Activated CD4-positive, alpha-beta T cell treated with anti-CD3 and anti-CD28 coated beads, Interleukin-2, amount 50 U/mL, for 16 hours (primary cell): ENCODE measurements at places on chromosomes 5 and 9.

- no peak for DNase-seq
Observed at GRCh38 chr5:56715986-56716385, 99.4 kb upstream of the MAP3K1 start.

- no peak for DNase-seq
Observed at GRCh38 chr9:116234081-116234480, 80.5 kb downstream of the PAPPA start.

DNA sequence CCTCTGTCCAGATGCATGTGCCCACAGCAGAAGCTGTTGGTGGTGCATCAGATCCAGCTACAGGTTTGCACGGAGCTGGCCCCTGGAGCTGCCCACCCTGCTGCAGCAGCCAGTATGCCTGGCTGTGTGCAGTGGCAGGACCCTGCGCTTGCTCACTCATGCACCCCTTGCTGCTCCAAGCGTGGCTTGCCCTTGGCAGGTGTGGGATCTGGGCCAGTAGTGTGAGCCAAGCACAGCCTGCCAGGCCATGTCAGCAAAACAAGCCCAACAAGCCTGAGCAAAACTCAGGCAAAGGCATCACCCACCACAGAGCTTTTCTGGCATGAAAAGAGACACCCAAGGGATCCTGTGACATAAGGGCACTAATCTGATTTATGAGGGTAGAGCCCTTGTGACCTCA is 18.3 kb upstream of the ECPAS start:
- no peak for DNase-seq

DNA sequence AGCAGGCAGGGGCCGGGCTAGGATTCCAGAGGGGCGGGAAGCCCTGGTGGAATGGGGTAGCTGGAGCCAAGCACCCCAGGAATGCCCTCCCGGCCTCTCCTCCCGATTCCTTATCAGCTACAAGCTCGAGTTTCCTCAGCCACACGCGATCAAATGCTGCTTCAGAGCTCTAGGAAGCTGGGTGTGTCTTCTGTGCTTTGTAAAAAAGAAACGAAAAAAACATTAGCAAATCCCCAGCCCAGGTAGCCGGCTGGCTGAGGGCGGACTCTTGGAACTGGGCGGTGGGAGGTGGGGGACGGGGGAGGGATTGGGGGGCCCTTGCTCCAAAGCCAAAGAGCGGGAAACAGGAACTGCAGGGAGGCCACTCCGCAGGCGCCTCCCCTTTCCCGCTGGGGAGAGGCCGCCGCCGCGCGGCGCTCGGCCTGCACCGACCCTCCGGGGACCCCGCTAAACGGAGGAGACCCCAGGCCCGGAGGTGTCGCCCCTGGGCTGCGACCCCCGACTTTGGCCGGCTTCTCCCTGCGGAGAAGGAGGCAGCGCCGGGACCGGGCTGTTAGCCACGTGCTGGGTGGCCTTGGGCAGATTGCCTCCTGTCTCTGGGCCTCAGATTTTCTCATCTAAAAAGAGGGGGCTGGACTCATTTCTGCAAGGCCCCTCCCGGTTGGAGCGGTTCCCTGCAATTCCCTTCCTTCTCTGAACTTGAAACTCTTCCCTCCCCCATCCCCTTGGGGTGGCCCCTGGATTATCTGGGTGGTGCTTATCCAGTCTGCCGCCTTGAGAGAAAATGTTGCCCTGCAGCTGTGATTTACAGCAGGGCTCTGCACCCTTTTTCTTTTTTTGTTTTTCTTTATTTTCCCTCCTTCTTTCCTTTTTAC is 40.9 kb upstream of the FABP6 start:
- no peak for DNase-seq

DNA sequence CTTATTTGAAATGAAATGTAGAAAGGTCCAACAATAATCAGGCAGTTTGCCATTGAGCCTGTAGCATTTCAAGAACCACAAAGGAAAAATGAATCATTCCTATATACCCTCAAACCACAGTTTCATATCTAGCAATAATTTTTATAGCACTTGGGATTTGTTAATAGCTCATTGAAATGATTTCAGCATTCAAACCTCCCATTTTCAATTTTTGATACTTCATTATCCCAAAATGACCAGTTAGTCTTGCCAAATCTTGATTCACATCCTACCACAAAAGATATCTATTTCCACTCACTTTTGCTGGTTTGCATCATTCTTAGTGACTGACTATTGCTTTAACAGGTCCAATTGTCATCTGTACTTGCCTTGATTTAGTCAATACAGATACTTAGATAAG is 790.1 kb downstream of the TLE1 start:
- DNase-seq = no peak

- DNase-seq = no peak
Observed at GRCh38 chr9:128556926-128557634, 4.7 kb downstream of the SPTAN1 start.

DNA sequence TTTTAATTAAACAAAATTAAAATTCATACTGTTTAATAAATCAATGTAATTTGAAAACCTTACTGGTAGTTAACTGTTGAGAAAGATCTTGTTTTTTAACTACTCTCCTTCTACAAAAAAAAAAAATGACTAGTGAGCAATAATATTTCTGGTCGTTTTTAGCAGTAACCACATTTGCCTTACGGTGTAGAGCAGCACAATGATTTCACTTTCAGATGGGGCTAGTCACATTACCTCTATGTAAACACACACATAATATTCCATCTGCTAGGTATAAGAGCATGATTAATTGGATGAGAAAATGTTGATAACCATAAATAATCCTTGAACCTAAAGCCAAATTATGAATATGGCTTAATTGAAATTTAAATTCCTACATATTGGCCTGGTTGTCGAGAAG is 198.1 kb downstream of the CHSY3 start:
- no peak for DNase-seq

DNA sequence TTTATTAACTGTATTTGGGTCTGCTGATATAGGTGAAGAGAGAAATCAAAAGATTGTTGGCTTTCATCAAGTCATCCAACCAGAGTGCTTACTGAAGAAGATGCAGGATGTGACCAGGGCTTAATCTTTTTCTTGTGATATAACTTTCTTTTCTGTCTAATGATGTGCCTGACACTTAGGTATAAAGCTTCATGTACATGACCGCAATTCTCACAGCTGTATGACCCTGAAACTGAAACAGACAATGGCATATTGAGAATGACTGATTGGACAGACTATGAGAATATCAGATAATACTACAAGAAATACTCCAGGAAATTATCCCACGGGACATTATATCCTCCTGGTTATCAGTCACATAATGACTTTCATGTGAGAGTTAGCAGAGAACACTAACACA is 32.5 kb upstream of the FAM174A start:
- no peak for DNase-seq

DNA sequence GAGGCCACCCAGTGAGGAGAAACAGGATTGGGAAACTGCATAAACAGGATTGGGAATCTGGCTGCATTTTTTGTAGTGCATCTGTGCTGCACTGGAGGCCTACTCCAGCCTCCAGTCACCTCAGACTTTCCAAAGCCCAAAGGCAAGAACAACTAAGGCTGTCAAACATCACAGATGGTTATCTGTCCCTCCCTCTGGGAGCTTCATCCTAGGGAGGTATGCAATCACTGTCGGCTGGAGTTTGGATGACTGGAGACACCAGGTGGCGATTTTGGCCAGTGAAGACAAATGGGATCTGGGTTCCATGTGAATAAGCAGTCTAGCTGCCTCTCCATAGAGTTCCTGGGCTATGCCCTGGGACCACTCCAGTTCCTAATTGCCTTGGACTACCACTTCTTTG is 9.3 kb upstream of the SPINK13 start:
- no peak for DNase-seq

DNA sequence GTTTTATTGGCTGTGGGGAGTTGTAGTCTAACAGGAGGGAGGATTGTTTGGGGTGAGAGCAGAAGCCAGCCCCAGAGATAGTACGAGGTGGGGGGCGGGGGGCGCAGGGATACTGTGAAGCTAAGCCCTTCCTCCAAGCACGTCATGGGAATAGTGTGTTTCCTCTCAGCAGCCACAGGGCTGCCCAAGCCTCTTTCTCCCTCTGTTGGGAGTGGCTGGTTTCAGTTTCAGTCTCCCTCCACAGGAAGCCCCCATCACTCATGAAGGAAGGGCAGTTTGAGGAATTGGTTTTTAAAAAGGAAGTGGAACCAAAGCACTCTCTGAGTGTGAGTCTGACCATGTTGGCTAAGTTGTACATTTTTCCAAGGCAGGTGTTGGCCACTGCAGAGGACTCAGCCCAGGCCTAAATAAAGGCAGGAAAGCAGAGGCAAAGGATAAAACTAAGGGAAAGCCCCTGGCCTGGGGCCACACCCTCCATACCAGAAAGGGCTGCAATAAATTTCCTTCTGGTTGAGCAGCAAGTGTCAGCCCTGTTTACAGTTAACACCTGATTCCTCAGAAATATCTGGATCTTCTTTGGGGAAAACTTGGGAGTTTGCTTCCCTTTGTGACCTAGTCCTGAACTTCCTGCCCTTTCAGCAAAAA is 3.2 kb downstream of the RAB24 start:
- peak; percentile 75 for DNase-seq

GRCh38 chr5:72324189-72324825 is 4.1 kb downstream of the PTCD2 start:
- DNase-seq = no peak

DNA sequence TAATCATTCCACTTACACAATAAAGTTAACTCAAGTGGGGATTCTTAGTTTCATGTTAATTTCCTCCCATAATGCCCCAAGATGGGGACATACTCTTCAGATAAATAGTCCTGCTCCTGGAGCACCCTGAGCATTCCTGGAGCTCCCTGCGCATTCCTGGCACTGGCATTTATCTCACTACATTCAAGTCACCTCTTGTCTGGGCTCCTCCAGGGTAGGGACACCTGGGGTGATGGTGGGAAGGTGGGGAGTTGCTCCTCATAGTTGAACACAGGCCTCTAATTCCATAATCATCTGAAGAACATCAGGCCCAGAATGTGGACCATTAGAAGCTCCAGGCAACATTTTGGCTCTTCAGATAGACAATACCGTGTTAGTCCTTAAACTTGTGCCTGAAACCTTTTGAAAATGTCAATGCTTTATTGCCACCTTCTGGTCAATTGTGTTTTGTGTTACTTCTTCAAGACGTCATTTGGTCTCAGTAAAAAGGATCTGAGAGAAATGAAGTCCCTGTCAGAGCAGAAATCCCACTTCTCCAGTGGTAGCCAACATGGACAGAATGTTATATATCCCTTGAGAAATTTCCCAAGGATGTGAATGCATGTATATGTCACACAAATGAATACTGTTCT is 14.2 kb upstream of the AGGF1 start:
- DNase-seq = peak; percentile 39

DNA sequence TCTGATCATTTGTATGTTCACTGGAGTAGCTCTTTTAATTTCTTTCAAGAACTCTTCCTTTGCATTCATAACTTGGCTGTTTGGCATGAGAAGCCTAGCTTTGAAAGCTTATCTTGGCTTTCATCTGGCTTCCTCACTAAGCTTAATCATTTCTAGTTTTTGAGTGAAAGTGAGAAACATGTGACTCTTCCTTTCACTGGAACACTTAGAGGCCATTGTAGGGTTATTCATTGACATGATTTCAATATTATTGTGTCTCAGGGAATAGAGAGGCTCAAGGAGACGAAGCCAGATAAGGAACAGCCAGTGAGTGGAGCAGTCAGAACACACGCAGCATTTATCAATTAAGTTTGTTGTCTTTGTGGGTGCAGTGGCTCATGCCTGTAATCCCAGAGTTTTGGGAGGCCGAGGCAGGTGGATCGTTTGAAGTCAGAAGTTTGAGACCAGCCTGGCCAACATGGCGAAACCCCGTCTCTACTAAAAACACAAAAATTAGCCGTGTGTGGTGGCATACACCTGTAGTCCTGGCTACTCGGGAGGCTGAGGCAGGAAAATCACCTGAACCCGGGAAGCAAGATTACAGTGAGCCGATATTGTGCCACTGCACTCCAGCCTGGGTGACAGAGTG is 98.3 kb downstream of the UGCG start:
- DNase-seq = peak; percentile 82

GRCh38 chr9:124079176-124079925 is 67.8 kb downstream of the LHX2 start:
- no peak for DNase-seq

DNA sequence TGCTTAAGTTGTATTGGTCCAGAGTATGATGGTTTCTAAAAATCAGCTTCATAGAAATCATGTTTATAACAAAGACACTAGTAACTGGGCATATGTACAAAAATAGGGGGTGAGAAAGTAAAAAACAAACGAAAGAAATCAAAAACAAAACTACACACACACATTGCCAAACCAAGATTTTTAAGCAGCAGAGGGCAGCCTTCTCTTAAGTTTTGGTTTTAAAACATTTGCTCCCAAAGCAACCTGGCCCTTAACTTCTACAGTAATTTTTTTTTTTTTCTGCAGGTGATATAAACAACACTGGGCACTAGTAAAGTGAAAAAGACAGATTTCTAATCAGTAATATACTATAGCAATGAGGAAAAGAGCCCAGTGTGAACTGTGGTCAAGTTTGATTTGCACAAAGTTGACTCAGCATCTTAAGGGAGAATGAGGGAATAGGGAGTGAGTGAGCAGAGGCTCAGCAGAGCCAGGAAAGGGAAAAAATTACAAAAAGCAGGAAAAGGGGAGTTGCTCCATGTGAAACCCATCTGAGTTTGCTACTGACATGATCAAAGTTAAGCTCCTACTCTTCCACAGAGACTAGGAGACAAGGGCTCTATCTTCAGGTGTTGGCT is 13.4 kb upstream of the GAPT start:
- DNase-seq = no peak

DNA sequence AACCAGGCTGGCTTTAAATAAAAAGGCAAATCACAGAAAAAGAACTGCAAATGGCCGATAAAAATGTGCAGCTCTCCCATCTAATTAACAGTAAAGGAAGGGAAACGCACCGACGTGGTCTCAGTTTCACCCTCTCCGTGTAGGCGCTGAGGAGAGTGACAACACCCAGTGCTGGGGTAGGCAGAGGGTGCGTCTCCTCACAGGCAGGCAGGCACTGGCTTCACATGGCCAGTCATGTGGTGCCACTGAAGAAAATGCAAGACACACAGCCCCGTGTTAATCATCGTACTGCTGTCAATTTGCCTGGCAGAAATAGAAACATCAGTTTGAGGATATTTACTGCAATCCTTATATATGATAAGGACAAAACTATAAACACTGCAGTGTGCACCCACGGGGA is 178.4 kb downstream of the FANCC start:
- no peak for DNase-seq

DNA sequence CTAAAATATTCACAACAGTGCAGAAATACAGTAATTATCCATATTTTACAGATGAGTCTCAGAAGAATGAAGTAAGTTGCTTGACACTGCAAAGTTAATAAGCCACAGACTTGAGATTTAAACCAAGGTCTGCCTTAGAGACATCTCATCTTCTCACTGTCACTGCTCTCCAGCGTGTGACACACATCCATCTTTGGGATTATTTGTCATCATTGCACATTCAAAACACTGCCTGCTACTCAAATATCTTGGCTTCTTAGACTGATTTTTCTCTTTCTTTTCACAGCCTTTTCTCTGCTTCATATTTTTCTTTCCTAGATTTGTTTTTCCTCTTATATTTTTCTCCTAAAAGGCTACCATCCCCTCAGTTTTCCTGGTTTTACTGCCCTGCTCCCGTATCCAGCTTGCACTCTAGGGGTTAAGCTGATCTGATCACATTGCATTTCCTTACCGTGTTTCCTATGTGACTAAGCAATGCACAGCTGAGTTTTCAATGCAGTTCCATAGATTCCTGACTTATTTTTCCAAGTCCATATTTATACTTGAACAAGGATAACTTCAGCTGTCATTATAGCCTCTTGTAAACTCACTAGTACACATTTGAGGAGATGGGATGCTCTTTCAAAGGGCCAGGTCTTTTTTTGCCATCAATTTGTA is 353.0 kb downstream of the PLK2 start:
- DNase-seq = no peak
